SW 1271 (cell line): ENCODE measurements at places on chromosomes 3 and 15.

DNA sequence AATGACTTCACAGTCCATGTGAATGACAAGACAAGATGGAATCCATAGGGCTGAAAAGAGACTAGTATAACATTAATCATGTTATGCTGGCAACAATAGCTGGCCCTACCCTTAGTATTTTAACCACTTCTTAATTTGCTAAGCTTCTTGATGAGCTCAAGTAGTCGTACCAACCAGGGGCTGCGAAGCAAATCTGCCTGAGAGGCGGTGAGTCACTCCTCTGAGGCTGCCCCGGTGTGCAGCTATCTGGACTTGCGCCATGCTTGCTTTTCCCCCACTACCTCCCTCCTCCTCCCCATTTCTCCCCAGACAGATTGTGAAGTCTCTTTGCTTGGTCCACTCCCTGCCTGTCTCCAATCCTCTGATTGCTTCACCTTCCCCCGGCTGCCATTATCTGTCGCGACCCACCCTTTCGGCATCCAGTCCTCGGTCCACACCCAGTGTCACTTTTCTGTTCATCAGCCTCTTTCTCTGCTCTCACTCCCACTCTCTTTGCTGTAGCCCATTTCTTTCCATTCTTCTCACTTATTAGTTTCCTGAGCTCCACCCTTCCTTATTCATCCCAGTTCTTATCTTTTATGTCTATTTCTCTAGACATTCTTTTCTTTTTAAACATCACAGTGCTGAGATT, 42.7 kb downstream of the DUT start:
- DNase-seq: no peak

GRCh38 chr15:83312071-83312470, 27.6 kb upstream of the BNC1 start:
- DNase-seq: no peak

- DNase-seq: no peak
Observed at GRCh38 chr3:47434849-47435248, 40.9 kb downstream of the SCAP start.

GRCh38 chr15:69090197-69090948, 70.1 kb upstream of the GLCE start:
- no peak for DNase-seq

GRCh38 chr3:172987273-172987672, 153.8 kb downstream of the SPATA16 start:
- DNase-seq: no peak

GRCh38 chr3:54008744-54009143, 113.6 kb upstream of the CACNA2D3 start:
- DNase-seq: no peak
